ENCODE measurements at places on chromosomes 13 and 19. TPM values are rescaled to one million over a fixed set of nuclear protein-coding genes. Genes with fewer than 3 reads are reported as not detected.

The IL17D gene
- 8.5 TPM for total RNA-seq

The PGLYRP1 gene
- total RNA-seq = not detected

The ZNF155 gene
- total RNA-seq = 20.7 TPM

The SIGLEC12 gene
- total RNA-seq = not detected

The KLK14 gene
- 0.63 TPM for total RNA-seq
